ENCODE measurements at places on chromosomes 1 and 21. TPM values are rescaled to one million over a fixed set of nuclear protein-coding genes. Genes with fewer than 3 reads are reported as not detected.

Gene ZNF644
- 65.5 TPM for total RNA-seq

Gene AGMAT
- total RNA-seq, result 0.53 TPM

Gene C1QA
- total RNA-seq, result not detected

Gene PGLYRP4
- total RNA-seq, result not detected

GRCh38 chr21:43676391-43676790, 17.0 kb downstream of the RRP1B start:
- no peak for DNase-seq

Gene ISG20L2
- total RNA-seq, result 33.4 TPM

DNA sequence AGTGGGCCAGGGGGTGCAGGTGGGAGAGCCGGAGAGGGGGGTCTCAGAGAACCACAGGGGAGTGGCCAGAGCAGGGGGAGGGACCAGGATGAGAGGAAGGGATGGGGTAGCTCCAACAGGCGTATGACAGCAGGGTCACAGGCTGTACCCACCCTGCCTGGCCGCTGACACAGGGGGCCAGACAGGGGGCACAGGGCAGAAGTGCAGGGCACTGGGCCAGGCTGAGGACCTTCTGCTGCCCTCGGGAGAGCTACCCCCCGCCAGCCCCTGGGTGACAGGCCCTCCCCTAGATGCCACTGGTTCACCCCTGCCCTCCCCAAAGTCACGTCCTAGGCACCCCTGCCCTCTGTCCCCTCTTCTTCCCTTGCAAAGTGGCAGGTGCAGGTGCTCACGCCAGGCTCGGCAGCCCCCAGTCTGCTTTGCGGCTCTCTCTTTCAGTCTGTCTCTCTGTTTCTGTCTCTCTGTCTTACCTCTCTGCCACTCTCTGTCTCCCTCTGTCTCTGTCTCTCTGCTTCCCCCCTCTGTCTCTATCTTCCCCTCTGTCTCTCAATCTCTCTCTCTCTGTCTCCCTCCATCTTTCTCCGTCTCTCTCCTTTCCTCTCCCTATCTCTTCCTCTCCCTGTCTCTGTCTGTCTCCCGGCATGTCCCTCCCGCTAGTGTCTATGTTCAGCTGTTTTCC, 48.5 kb downstream of the WNT9A start:
- DNase-seq, result no peak

DNA sequence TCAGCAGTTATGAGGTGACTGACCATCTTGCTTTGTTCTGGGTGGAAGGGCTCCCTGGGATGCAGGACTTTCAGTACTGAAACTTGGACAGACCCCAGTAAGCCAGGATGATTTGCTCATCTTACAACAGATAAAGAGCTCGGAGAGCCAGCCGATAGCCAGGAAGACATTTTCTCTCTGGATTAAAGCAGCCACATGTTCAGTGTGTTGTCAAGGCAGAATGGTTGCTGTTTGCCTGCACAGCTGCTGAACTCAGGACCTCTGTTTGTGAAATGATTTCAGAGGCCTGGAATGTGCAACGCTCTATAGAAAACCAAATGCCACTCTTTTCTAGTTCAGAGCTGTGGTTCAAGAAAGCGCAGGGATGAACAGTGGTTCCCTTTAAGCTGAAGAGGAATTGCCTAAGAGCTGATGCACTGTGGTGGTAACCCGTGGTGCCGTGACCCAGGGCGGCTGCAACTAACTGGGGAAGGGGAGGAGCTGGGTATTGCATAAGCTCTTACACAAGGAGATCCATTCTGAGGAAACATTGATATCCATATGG, 40.7 kb downstream of the CASQ2 start:
- peak; percentile 77 for DNase-seq

GRCh38 chr1:84856726-84857270, 36.2 kb downstream of the LPAR3 start:
- DNase-seq, result no peak

Gene NID1
- total RNA-seq, result 76.8 TPM

DNA sequence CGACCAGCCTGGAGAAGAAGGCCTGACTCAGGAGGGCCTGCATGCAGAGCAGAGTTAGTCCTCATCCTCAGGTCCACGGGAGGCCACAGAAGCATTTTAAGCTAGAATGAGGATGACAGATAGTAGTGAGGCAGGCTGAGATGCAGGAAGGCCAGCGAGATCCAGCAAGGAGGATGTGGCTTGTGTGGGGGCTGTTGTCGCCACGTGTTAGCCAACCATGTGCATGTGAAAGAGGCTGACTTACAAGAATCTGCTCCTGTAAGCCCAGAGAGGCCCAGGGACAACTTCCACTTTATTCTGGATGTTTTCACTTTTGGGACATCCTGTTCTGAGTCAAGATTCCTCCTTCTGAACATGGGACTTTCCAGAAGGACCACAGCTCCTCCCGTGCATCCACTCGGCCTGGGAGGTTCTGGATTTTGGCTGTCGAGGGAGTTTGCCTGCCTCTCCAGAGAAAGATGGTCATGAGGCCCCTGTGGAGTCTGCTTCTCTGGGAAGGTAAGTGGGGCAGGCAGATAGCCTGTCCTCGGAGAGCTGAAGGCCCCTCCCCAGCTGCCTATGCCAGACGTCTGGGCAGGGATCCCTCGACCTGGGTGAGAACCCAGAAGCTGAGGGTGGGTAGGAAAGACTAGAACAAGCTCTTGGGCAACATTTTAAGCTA, at the start of gene SLAMF8:
Gene SLAMF8, plus strand, starts transcription at position 433 of the 661 bp plus-strand sequence. Its CDS starts 26 bp downstream, at position 459.
- DNase-seq, result no peak

Gene SDCCAG8
- 25.4 TPM for total RNA-seq

DNA sequence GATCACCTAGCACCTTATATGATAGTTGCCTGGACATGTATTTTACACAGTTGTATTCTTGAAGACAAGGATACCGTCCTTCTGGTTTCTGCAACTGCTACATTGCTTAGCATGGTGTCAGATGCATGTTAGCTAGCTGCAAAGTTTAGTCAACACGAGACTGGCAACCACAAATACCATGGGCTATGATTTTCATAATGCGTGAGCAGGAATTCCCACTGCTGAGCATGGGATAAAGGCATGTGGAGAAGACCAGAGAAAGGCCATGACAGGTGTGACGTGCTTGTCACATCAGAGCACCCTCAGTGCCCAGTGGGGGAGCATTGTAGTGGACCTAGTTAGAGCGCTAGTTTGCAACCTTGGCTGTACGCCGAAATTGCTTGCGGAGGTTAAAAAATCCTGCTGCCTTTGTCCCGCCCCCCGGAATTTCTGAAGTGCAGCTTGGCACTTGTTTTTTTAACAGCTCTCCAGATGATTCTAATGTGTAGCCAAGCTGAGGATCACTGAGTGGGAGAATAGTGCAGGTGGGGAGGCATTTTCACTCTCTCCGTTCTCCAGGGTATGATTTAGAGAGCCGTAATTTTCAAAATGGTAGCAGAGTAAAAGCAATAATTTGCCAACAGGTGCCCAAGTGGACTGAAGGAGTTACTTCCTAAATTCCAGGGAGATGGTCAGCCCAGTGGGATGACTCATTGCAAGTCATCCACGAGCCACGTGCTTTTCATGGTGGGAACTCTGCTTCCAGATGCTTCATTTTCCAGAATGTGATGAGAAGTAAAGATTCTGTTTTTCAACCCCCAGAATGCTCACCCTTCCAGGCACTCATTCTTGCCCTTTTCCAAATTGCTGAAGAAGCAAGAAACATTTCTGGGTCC, 81.0 kb downstream of the CNIH3 start:
- DNase-seq, result peak; percentile 75

- DNase-seq, result no peak
These were observed 7.2 kb upstream of the SLX9 start for GRCh38 chr21:44932408-44933181.

DNA sequence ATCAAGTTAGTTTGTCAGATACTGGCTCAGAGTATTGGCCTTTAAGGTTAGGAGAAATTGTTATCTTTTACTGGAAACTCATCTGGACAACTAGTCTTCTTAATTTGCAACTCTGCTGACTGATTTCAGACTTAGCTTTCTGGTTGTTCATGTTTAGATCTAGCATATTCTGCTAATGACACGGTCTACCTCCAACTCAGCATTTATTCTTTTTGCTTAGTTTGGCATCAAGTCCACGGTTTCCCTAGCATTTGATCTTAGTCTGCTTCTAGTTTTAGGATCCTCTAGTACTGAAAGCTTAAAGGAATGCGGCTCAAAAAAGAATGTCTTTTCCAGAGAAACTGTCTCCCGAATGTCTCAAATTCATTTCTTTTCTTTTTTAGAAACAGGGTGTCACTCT, 75.6 kb upstream of the SLFNL1 start:
- peak; percentile 42 for DNase-seq

Gene MTARC1
- 4.5 TPM for total RNA-seq

Gene POLR3C
- 43.3 TPM for total RNA-seq
